GM20000 (cell line): ENCODE measurements at places on chromosomes 3 and 15.

DNA sequence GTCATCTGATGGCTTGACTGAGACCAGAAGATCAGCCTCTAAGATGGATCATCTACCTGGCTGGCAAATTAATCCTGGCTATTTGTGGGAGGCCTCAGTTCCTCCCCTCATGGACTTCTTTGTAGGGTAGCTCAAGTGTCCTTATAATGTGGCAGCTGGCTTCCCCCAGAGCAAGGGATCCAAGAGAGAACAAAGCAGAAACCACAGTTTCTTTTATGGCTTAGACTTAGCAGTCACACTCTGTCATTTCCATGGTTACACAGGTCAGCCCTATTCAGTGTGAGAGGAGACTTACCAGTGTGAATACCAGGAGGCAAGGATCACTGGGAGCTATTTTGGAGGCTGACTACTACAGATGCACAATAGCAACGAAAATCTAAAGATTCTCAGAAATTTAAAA lies 15.3 kb upstream of the ARL14 start:
- no peak for DNase-seq

DNA sequence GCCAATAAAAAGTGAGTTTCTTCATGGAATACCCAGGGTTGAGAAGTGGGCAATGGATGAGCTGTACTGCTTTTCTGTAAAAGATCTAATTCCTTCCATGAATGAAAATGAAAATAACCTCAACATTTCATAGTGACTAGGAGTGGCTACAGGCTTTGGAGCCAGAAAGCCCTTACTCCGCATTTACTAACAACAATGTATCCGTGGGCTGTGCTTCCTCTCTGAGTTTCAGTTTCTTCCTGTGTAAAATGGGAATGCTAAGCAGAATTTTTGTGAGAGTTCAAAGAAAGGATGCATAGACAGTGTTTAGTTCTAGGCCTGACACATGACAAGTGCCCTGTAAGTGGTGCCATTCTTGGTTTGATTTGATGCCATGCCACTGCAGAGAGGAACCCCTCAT lies 47.5 kb upstream of the TM4SF1 start:
- DNase-seq, result no peak

DNA sequence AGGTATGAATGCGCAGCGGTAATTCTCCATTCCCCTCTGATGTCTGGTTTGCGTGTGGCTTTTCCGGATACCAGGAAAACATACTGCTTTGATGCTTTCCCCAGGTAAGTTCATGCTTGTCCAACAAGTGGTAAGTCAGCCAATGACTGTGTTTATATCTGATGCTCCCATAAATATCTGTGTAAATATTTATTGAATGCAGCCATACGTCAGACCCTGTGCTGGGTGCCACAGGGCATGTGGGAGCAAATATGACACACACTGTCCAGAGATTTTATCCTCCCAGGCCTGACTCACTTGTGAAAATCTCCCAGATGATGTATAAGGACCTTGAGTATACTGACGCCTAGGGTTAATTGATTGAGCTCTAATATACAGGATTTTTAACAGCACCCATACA lies 29.6 kb upstream of the CEMIP start:
- DNase-seq, result no peak

DNA sequence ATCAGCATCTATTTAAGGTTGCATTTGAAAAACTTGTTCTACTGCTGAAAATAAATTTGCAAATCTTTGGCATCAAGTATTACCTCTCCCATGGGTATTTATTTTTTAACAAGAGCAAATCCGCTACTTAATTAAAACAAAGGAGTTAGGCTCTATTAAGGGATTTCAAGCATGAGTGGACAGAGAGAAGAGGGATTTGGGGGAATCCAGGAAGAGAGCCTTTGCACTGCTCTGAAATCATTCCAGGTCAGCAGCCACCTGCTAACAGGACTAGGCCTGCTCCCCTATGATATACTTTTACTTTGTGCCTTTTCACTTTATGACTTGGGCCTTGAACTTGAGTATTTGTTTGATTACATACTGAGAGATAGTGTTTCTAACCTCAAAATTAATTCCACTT lies 57.1 kb downstream of the IQCH start:
- DNase-seq, result no peak

GRCh38 chr3:133703915-133704314 lies 42.2 kb upstream of the TOPBP1 start:
- DNase-seq, result no peak

GRCh38 chr15:90667073-90667754 lies 49.9 kb upstream of the BLM start:
- no peak for DNase-seq

GRCh38 chr3:153028381-153028780 lies 133.6 kb upstream of the RAP2B start:
- DNase-seq, result no peak

GRCh38 chr3:12886106-12886679 lies 44.8 kb upstream of the RPL32 start:
- DNase-seq, result no peak

- DNase-seq, result no peak
Observed at GRCh38 chr3:126130981-126131745, 47.2 kb upstream of the SLC41A3 start.

DNA sequence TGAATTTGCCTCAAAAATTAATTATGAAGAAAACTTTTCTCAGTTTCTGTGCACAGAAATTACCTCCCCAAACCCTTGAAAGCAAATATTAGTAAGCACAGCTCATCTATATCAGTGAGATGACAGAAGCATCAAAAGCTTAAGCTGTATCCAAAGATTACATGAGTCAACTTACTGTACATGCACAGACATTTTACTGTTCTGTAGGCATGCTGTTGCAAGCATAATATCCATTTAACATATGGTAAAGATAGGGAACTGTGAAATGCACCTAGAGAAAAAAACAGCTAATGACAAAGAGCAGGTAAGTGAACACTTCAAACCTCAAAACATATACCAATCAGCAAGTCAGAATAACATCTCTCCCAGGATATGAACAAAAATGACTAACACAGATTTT lies 20.9 kb downstream of the SHOX2 start:
- no peak for DNase-seq

GRCh38 chr15:31178705-31179104 lies 77.2 kb upstream of the TRPM1 start:
- DNase-seq, result no peak

GRCh38 chr3:192332386-192333291 lies 394.7 kb downstream of the FGF12 start:
- no peak for DNase-seq

DNA sequence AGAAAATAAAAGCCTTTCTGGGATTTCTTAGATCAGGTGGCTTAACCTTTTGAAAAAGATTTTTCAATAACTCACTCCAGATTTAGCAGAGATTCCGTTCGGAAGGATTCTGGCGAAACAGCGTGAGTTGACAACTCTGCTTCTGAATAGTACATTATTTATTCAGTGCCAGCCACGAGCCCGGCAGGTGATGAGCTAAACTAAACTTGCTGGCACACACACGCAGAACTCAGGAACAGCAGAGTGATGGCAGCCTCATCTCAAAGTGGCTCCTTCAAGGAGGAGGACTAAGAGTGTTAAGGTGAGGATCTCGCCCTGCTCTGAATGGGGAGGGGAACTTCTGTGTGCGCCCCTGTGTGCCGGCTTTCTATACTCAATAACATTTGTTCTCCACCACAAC lies 114.3 kb downstream of the FAM43A start:
- DNase-seq, result no peak
